Naive B cell (primary cell): ENCODE measurements at places on chromosomes 11 and 22.

DNA sequence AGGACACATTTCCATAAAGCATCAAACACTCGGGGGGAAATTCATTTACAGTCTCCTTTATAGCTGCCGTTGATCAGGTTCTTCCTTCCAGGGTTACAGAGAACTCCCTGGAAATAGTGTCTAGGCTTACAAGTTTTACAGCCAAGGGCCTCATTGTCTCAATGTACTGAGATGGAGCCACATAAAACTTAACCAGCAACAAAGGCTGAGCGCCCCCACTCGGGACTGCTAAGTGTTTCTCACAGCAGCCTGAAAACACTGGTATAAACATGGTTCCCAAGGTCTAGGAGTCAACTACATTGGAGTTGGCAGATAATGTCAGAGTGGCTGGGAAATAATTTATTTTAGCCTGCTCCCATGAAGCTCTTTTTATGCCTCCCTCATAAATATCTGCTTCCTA, 686.2 kb downstream of the OPCML start:
- DNase-seq: no peak
- no peaks in the 10 kb centered on the region for H3K36me3 ChIP-seq
- no peaks in the 10 kb centered on the region for H3K27me3 ChIP-seq
- no peaks in the 10 kb centered on the region for H3K4me1 ChIP-seq

DNA sequence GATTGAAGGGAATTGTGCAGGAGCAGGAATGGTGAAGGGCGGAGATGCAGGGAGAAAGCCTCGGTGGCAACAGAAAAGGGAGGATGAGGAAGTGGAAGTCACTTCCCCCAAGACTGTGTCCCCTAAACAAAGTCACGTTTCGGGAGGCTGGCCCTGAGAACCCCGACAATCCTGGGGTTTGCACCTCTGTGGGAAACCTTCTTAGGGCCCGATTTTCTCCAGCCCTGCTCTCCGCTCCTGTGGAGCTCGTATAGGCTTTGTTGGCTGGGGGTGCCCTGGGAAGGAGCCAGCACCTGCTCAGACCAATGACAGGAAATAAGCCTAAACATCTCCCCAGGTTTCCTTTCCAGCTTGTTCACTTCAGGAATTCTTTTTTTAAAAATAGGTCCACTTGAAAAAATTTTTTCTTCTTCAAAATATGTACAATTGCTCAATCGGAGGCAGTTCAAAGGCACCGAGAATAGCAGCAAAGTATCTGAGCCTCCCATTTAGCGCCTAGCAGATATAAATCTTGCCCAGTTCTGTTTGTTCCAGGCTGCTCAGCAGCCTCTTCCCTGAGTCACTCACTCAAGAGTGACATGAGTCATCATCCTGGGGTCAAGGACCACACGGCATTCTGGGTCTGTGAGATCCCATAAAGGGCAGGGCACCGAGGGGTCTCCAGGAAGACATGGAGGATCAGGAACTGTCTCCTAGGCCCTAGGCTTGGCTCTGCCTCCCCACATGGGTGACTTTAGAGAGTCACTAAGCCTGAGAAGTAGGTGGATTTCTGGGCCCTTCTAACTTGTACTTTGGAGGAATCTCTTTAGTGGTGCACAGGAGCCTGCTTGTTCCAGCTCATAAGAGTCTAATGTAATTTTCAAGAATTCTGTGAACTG, 34.0 kb downstream of the IRAG1 start:
- no peak overlapping the region for H3K4me3 ChIP-seq
- no peaks in the 10 kb centered on the region for H3K27me3 ChIP-seq
- H3K27ac ChIP-seq: no peak overlapping the region
- H3K4me1 ChIP-seq: peaks cover 26% of the 10 kb centered on the region

GRCh38 chr11:73170140-73170539, 28.0 kb upstream of the FCHSD2 start:
- peaks cover 76% of the 10 kb centered on the region for H3K4me1 ChIP-seq
- no peak for DNase-seq
- no peaks in the 10 kb centered on the region for H3K27me3 ChIP-seq
- H3K4me3 ChIP-seq: no peak overlapping the region
- no peaks in the 10 kb centered on the region for H3K36me3 ChIP-seq

DNA sequence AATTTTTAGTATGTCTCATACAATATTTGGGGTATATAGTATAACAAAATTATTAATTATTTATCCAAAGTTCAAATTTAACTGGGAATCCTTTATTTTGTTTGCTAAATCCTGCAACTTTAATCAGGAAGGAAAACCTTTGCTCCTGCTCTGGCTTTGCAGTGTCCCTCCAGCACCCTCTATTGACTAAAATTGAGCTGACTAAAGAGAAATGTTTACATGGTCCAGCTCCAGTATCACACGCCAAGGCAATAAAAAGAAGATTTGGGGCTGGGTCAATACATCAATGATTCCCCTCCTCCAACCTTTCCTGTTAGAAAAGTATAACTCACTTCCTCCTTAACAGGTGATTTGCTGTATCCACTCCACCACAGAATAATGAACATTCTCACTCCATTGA, 153.0 kb upstream of the LRRC4C start:
- no peak overlapping the region for H3K4me3 ChIP-seq
- H3K27ac ChIP-seq: no peak overlapping the region
- no peaks in the 10 kb centered on the region for H3K4me1 ChIP-seq

- DNase-seq: no peak
- H3K27ac ChIP-seq: no peak overlapping the region
- no peak overlapping the region for H3K4me3 ChIP-seq
- H3K36me3 ChIP-seq: no peaks in the 10 kb centered on the region
- H3K27me3 ChIP-seq: peaks cover 7% of the 10 kb centered on the region
Observed at GRCh38 chr11:77094841-77095365, 7.7 kb upstream of the OMP start.

DNA sequence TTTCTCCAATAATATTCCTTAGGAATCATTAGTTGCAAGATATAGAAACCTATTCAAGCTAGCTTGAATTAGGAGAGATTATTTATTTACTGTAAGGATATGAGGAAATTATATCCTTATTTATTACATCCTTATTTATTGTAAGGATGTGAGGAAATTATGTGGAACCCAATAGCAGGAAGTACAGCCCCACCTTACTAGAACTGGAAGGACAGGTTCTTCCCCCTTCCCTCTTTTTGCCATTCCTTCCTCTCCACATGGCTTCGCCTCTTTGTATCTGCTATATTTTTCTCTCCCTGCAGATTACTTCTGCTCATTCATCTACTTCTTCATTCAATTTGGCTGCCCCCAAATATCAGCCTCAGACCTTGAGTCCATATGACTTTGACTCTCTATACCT, 49.5 kb upstream of the B3GNT6 start:
- no peak overlapping the region for H3K27ac ChIP-seq
- DNase-seq: no peak

DNA sequence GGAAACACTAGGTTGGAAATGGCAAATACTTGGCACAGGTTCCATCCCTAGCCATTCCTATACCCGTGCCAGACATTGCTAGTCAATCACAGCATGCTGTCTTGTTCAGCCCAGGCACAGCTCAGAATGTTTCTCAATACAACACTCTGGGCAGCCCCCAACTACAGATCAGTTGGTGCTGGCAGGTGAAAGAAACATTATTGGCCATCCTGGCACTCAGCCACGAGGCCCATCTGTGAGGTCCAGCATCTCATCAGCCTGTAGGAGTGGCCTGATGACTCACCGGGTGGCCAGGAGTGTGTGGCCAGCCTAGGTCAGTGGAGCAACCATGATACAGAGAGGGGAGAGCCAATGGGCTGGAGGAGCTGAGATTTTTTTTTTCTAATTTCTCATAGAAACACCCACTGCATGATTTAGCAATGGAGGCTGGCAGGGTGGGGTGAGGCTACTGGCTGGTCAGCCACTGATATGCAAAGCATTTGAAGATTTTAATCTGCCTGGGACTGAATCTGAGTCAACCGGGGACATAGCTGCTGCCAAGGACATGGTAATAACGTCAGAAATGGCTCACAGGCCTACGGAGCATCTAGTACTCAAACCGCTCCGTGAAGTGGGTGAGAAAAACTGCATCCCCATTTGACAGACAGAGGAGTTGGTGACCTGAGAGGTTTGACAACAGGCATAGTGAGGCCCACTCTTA, 5.4 kb downstream of the MYO18B start:
- no peaks in the 10 kb centered on the region for H3K4me1 ChIP-seq
- H3K27ac ChIP-seq: no peak overlapping the region
- H3K27me3 ChIP-seq: peaks cover 9% of the 10 kb centered on the region
- H3K36me3 ChIP-seq: no peaks in the 10 kb centered on the region
- DNase-seq: no peak
- no peak overlapping the region for H3K4me3 ChIP-seq

GRCh38 chr22:41638748-41639147, 17.7 kb downstream of the XRCC6 start:
- H3K4me3 ChIP-seq: no peak overlapping the region
- no peaks in the 10 kb centered on the region for H3K27me3 ChIP-seq
- DNase-seq: no peak
- no peaks in the 10 kb centered on the region for H3K4me1 ChIP-seq
- peaks cover 13% of the 10 kb centered on the region for H3K36me3 ChIP-seq

DNA sequence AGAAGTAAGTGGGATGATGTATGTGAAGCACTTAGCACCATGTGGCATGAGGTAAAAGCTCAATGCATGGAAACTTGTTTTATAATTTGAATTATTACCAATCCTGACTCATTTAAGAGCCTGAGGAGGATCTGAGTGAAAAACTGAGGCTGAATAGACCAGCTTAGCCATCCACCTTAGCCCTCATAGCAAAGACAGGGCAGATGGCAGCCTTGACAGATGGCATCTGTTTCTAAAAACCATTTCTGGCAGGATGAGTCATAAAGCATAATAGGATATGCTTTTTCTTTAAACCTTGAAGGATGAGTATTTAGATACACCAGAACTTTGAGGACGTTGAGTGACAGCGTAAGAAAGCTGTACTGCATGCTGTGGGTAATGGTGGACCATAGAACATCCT, 61.0 kb upstream of the NAV2 start:
- DNase-seq: no peak
- no peaks in the 10 kb centered on the region for H3K4me1 ChIP-seq
- no peaks in the 10 kb centered on the region for H3K36me3 ChIP-seq
- peaks cover 10% of the 10 kb centered on the region for H3K27me3 ChIP-seq
- no peak overlapping the region for H3K4me3 ChIP-seq

DNA sequence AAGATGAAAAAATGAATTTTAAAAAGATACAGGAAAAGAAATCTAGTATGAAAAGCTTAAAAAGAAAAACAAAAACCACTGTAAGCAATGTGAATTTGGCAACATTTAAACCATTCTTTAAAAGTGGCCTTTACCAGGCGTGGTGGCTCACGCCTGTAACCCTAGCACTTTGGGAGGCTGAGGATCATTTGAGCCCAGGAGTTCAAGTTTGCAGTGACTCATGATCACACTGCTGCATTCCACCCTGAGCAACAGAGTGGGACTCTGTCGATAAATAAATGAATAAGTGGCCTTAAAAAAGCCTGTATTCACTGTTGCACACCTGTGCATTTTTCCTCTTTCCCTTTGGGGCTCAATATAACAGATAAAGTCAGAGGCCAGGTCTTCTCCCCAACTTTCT, 69.2 kb downstream of the RAB30 start:
- H3K27me3 ChIP-seq: no peaks in the 10 kb centered on the region
- H3K27ac ChIP-seq: peak overlapping the region; percentile 17
- no peak overlapping the region for H3K4me3 ChIP-seq
- peaks cover 79% of the 10 kb centered on the region for H3K4me1 ChIP-seq

DNA sequence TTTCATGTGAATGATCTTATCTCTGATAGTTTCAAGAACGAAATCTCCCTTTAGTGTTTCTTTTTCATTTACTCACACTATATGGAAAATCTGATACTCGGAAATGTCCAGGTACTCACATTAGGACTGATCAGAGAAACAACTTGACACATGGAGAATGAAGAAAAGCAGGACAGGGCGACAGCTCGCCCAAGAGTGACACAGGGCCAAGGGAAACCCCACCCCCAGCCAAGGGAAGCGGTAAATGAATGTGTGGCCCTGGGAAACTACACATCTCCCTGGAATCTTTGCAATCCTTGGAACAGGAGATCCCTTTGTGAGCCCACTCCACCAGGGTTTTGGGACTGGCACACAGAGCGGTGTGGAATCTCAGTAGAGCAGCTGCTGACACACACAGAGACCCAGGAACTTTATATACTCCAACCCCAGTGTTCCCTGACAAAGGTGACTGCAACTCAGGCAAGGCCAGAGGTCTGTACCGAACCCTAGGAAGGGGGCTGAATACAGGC, 303.7 kb upstream of the ARHGAP42 start:
- no peaks in the 10 kb centered on the region for H3K27me3 ChIP-seq
- no peak overlapping the region for H3K27ac ChIP-seq
- no peaks in the 10 kb centered on the region for H3K36me3 ChIP-seq
- no peak overlapping the region for H3K4me3 ChIP-seq

DNA sequence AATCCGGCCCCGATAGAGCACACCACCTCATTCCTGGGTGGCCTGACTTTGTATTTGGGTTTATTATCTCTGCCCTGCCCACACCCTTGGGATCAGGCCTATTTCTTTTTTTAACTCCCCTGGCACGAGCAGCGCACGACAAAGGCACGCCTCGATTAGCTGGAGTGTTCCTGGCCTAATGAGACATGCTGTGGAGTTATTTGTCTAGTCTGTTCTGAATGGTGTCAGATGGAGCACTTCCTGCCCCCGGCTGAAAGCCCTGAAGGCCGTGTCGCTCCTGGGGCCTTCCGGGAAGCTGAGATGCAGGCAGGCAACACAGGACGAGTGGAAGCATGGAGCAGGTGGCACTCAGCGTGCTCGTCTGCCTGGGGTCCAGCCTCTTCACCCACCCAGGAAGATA, 47.1 kb downstream of the LARGE1 start:
- peaks cover 39% of the 10 kb centered on the region for H3K4me1 ChIP-seq
- no peak overlapping the region for H3K27ac ChIP-seq
- no peaks in the 10 kb centered on the region for H3K27me3 ChIP-seq
- DNase-seq: no peak
- no peak overlapping the region for H3K4me3 ChIP-seq

GRCh38 chr11:14270690-14271542, 88.1 kb downstream of the RRAS2 start:
- DNase-seq: peak; percentile 25
- peak overlapping the region; percentile 18 for H3K4me3 ChIP-seq
- H3K27me3 ChIP-seq: no peaks in the 10 kb centered on the region
- H3K36me3 ChIP-seq: peaks cover 20% of the 10 kb centered on the region
- peaks cover 48% of the 10 kb centered on the region for H3K4me1 ChIP-seq

DNA sequence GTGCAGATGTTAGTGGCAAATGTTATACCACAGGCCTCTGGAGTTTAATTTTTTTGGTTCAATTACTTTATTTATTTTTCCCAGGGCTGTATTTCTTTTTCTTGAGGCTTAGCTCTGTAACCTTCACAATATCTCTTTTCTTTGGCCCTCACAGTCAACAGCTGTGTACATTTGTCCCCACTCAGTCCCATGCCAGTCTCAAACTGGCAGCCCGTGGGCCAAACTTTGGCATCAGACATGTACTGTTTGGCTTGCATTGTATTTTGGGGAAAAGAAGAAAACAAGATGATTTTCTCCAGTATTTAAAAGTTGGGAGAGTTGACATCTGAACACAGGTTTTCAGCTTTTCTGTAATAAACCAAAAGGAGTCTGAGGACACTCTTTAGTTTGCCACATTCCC, 87.1 kb downstream of the PRR5L start:
- H3K4me1 ChIP-seq: peaks cover 3% of the 10 kb centered on the region
- no peak overlapping the region for H3K4me3 ChIP-seq
- peaks cover 2% of the 10 kb centered on the region for H3K27me3 ChIP-seq
- H3K36me3 ChIP-seq: no peaks in the 10 kb centered on the region
- DNase-seq: no peak

GRCh38 chr11:6061475-6061874, 30.9 kb upstream of the OR56A1 start:
- no peak overlapping the region for H3K27ac ChIP-seq
- no peaks in the 10 kb centered on the region for H3K36me3 ChIP-seq
- DNase-seq: no peak
- no peak overlapping the region for H3K4me3 ChIP-seq
- H3K27me3 ChIP-seq: peaks cover 6% of the 10 kb centered on the region

- H3K27ac ChIP-seq: no peak overlapping the region
- H3K27me3 ChIP-seq: no peaks in the 10 kb centered on the region
- no peak for DNase-seq
Observed at GRCh38 chr11:390175-390574, 3.8 kb upstream of the PKP3 start.
